Inflammatory macrophage treated with lipopolysaccharide for 1 hour (primary cell): ENCODE measurements at places on chromosomes 5 and 9.

DNA sequence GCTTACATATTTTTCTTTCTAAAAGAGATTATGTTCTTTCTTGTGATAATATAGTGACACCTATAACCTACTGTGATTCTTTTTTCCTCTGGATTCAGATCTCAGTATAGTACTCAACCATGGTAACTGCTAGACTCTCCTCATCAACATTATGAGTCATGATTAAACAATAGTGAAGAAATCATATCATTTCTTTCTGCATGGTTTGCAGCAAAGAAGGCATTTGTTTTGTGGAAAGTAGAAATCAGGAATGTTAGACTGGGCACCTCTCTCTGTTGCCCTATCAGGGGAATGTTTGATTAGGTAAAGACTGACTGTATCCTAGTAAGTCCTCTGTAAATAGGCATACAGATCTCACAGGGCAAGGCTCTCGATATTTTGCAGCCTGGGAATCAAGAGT, 25.6 kb upstream of the SMC2 start:
- no peak for DNase-seq

DNA sequence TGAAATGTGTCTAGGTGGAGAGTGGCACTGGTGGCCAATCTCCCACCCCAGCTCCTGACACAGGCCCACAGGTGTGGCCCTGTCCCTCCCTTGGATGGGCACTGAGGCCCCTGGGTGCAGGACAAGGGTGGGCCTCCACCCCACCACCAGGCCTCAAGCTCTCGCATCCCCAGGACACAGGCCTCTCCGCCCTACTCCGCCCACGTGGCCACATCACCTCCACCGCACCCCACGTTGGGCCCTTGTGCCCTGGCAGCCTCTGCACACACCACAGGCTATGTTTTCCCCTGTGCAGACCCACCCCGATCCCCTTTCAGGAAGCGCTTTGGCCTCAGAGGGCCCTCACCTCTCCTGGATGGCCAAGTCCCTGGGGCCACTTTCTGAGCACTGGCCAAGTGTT, 54.7 kb downstream of the SECISBP2 start:
- DNase-seq, result no peak

GRCh38 chr5:32511776-32512374, 67.3 kb upstream of the ZFR start:
- DNase-seq, result no peak

DNA sequence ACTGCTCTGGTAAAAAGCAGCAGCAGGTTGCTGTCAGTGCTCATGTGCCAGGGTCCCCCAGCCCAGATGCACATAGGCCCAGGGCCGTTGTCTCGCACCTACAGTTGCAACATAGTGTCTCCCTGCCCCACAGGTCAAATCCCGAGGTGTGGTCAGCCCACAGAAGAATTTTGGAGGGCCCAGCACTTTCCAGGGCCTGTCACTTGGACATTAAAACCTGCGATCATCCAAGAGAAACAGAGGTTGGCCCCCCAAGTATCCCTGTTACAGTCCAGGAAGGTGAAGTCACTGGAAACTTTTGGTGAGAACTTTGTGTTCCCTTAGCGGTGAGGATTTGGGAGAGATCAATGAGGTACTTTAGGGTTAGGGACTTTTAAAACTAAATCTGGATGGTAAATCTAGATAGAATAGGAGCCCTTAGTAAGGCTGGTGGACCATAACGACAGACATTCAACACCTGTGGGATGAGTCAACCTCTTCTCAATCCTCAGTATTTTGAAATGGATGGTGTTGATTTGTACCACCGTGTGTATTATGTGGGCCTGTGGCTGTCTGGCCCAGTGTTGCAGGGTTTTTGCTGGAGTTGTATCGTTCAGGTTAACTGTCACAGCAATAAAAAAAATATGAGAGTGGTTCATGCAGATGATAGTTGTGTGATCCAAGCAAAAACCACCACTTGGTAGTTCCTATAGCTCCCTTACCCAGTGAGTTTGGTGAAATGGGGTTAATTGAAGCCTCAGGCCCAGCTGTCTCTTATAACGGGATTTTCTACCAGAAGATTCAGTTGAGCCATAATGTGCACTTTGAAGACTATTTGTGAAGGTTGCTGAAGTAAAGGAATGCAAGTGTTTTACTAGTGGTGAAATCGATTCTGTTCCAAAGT, 19.2 kb downstream of the OR2S2 start:
- no peak for DNase-seq

DNA sequence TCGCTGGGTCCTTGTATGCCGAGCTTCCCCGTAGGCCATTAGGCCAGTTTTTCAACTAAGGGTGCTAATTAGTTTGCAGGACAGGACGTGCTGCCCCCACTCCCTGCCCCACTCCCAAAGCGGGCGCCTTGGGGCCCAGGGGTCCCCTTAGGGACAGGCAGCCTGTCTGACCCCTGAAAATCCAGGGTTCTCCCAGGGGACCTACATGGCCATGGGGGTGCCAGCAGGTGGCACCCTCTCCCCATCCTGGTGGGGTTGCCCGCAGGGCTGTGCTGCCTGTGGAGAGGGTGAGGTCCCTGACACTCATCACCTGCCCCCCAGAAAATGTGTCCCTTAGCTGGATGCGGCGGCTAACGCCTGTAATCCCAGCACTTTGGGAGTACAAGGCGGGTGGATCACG, 8.5 kb upstream of the CCDC187 start:
- DNase-seq, result peak; percentile 51

GRCh38 chr5:156799171-156799570, 50.9 kb upstream of the PPP1R2B start:
- DNase-seq, result no peak

DNA sequence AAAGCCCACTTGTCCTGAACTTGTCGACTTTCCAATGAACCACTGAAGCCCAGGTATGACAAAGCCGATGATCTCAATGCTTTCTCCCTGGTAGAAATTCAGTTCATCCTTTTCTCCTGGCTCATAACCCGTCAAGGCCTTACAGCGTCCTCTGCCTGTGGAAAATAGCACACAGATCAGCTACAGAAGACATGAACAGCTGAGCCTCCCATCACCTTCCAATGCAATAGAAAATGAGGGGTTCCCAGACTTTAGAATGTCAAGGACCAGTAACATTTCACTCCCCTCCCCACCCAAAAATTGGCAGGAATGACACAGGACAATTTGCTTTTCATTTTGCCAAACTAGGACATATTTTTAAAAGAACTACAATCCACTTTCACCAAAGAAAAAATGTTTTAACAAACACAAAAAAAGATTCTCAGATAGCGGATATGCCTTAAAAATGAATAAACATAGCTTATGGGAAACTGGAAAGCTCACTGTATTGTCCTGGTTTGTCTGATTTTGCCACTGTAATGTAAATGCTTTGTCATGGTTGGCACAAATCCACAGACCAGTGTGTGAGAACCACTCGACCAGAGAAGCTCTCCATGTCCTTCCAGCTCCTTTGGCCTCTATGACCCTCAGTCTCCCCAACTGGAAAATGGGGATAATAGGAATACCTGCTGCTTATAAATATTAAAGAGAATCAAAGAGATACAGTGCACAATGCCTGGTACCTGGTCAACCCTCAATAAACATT, 24.4 kb downstream of the SH3TC2 start:
- no peak for DNase-seq
